Kidney epithelial cell (primary cell): ENCODE measurements at places on chromosomes 1 and 21. TPM values are rescaled to one million over a fixed set of nuclear protein-coding genes. Genes with fewer than 3 reads are reported as not detected.

INKA2 gene
- 1.2 and 3.0 TPM in 2 replicates for total RNA-seq

- no peak for DNase-seq
These were observed 37.6 kb upstream of the KIRREL1 start for GRCh38 chr1:157955857-157956256.

- no peak for DNase-seq
These were observed 7.1 kb upstream of the TPM3 start for GRCh38 chr1:154198756-154199562.

GRCh38 chr1:230913496-230913895 lies 45.2 kb upstream of the C1orf198 start:
- DNase-seq, result no peak

DNA sequence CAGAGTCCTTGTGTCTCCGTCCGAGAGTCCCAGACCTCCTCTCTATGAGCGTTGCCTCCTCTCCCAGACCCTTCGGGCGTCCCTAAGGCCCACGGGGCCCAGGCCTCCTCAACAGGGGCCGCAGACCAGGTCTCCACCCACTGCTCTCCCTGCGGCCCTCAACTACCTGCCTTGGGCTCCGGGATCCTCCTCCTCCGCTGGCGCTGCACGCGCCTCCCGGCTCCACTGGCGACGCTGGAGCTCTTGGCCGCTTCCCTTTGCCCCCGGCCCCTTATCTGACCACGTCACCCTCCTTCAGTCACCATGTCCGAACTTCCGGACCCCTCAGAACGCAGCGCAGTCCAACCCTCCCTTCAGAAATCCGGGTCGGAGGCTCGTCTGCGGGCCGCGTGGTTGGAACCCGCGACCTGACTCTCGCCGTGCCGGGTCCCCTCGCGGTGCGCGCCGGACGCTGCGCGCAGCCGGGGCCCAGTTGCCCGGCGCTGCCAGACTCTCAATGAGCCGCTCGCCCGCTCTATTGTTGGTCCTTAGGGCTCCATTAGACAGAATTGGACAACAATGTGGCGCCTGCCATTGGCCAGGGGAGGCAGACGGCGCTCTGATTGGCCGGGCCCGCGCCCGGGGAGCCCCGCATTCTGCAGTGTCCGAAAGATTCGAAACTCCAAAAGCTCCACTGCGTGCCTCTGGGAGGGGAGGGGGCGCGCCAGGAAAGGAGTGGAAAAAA lies at the start of gene DMRTA2:
Gene DMRTA2, minus strand, starts transcription at position 498 of the 724 bp plus-strand sequence. CDS start 1,907 bp downstream, outside the sequence.
- DNase-seq, result no peak

TMEM82 gene
- total RNA-seq, result not detected in 2 replicates

LCE2A gene
- total RNA-seq, result not detected in 2 replicates
